Activated B cell treated with CpG ODN at 0.5 μM for 24 hours (primary cell): ENCODE measurements at places on chromosomes 1 and 21. TPM values are rescaled to one million over a fixed set of nuclear protein-coding genes. Genes with fewer than 3 reads are reported as not detected.

DNA sequence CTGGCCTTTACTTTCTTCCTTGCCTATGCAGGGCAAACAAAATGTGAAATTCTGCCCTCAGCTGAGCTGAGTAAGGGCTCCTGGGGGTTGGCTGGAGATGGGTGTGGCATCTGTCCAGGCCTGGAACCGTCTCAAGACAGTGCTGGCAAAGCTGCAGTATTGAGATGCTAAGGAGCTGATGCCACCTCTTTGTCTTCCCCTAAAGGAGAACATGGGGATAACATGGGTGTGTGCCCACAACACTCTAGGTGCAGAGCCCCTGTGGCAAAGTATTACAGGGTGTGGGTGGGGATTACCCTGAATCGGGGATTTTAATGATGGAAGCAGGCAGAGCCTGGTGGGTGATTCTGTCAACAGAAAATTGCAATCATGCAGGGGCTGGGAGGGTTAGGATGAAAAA is 2.5 kb upstream of the ST3GAL3 start:
- DNase-seq, result no peak

GRCh38 chr1:51714374-51715019 is 97.6 kb downstream of the OSBPL9 start:
- DNase-seq, result no peak

The RAVER2 gene
- 1.0 and 1.2 TPM in 2 replicates for total RNA-seq

The RXFP4 gene
- not detected in 2 replicates for total RNA-seq
